ENCODE measurements at places on chromosomes 12 and 14. TPM values are rescaled to one million over a fixed set of nuclear protein-coding genes. Genes with fewer than 3 reads are reported as not detected.

PLA2G1B gene
- not detected for total RNA-seq

OTX2 gene
- total RNA-seq, result not detected

TAS2R9 gene
- not detected for total RNA-seq

GALNT6 gene
- total RNA-seq, result 3.3 TPM

EMP1 gene
- total RNA-seq, result 235 TPM

TROAP gene
- total RNA-seq, result 88.1 TPM

GRIP1 gene
- 6.4 TPM for total RNA-seq

L2HGDH gene
- total RNA-seq, result 9.9 TPM

DENND5B gene
- total RNA-seq, result 11.8 TPM

ARHGAP9 gene
- total RNA-seq, result 0.60 TPM

RAB21 gene
- total RNA-seq, result 35.7 TPM

RIMBP2 gene
- 0.06 TPM for total RNA-seq

INHBC gene
- not detected for total RNA-seq

PTPN6 gene
- total RNA-seq, result 13.5 TPM

KLRC1 gene
- total RNA-seq, result not detected

ZNF740 gene
- total RNA-seq, result 15.2 TPM

SLC10A1 gene
- not detected for total RNA-seq

ARG2 gene
- total RNA-seq, result 1.5 TPM

C3AR1 gene
- total RNA-seq, result not detected

LMO3 gene
- total RNA-seq, result not detected

AQP6 gene
- not detected for total RNA-seq

NFATC4 gene
- total RNA-seq, result 0.07 TPM

All from A549 treated with AZD2906 at 1 μM for 4 hours (cell line).